Endothelial cell of coronary artery (primary cell): ENCODE measurements at places on chromosomes 7 and 10. TPM values are rescaled to one million over a fixed set of nuclear protein-coding genes. Genes with fewer than 3 reads are reported as not detected.

CYP2C19 gene
- total RNA-seq = not detected in 2 replicates

CCL26 gene
- 0.28 TPM in 1 of 2 replicates, not detected in the other for total RNA-seq

APBB1IP gene
- total RNA-seq = 0.19 TPM in 1 of 2 replicates, not detected in the other

UPK3B gene
- 0.27 TPM in 1 of 2 replicates, not detected in the other for total RNA-seq
